Fibroblast of mammary gland (primary cell): ENCODE measurements at places on chromosomes 12 and 14.

DNA sequence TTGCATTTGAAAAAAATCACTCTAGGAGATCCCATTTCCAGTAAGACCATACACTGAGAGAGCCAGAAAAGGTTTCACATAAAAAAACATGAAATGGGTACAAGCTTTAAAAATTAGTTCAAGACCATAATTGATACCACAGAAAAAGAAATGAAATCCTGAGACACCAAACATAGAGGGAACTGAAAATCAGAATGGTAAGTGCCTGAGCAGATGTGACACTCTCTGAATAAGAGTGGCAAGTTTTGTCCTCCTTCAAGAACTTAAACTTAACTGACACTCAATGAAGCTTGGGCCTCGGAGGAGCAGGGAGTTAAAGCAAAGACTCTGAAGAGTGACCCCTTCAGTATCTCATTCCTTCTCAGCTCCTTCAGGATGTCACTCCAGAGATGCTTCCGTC, 23.2 kb upstream of the PTGDR start:
- no peak for DNase-seq

GRCh38 chr14:68921666-68922065, 57.4 kb downstream of the ACTN1 start:
- DNase-seq: no peak

GRCh38 chr14:104894331-104895206, 29.5 kb downstream of the CEP170B start:
- no peak for DNase-seq

DNA sequence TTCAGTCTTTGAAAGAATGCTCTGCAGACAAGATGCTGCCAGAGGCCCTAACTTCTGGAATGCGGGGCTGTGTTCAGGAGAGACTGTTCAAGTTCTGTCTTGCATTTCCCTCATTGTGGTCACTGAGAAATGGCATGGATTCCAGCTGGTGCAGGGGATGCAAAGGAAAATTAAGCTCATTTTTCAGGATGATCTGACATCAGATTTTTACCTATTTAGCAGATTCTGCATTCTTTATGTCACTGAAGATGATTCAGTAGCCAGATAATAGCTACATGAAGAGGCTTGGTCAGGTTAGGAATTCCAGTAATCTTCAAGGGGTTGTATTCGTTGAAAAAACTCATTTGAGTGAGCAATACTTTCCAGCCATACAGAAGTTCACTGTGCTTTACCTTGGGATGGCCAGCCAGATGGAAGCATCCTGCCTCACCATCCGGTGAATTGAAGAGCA, 16.1 kb upstream of the MFAP5 start:
- no peak for DNase-seq

- peak; percentile 73 for DNase-seq
Measured at GRCh38 chr12:45762185-45763110, 32.9 kb downstream of the ARID2 start.

DNA sequence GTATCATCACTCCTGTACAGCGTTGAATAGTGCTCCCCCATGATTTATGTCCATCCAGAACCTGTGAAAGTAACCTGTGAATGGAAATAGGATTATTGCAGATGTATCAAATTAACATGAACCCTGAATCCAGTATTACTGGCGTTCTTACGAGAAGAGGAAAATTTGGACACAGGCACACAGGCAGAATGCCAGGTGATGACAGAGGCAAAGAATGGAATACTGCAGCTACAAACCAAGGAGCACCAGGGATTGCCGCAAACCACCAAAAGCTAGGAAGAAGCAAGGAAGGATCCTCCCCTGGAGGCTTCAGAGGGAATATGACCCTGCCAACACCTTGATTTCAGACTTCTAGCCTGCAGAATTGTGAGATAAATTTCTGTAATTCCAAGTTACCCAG, 113.5 kb upstream of the EGLN3 start:
- DNase-seq: peak; percentile 93

DNA sequence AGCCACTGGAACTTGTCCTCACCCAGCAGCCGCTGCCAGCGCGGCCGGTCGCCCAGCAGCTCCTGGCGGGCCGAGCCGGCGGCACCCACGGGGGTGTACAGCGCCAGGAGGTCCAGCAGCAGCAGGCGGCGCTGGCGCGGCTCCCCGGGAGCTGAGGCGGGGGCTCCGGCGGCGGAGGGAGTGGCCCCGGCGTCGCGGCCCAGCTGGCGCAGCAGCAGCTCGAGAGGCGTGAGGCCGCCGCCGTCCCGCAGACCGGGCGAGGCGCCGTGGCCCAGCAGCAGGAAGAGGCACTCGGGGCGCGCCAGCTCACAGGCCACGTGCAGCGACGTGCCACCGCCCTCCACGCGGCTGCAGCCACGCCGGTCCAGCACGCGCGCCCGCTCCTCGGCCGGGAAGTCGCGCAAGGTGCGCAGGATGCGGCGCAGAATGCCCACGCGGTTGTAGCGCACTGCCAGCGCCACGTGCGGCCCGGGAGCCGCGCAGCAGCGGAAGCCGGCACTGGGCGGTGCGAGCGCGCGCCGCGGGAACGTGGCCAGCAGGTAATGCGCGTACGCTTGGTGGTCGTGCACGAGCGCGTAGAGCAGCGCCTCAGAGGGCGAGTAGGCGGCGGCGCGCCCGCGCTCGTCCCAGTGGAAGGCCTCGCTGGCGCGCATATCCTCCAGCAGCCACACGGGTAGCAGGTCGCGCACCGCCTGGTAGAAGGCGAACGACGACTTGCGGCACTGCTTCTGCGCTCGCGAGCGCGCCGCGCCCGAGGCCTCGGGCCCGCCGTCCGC, 2.3 kb downstream of the ANKRD9 start:
- no peak for DNase-seq

DNA sequence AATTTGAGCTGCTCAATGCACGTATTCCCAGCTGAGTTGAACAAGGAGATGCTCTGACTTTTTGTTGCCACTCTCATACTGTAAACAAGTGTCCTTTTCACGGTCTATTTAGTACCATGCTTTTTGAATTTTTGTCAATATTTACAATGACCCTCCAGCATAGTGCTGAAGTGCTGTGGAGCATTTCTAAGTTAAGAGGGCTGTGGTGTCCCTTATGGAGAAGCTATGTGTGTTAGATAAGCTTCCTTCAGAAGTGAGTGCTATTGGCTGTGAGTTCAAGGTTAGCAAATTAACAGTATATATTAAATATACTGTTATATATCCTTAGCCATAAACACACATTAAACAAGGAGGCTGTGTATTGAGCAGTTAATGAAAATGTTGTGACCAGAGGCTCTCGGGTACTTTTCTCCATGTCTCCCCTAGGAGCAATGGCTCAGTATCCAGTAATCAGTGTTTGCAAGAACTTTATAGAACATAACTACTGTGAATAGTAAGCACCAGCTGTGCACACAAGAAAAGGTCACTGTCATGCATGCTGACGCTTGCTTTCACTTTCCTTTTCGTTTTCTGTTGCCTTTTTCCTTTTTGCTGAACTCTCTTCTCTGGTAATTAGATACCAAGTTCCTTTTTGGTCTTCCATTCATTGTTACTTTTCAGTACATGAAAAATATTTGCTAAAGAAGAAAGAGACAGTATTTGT, 187.2 kb upstream of the NEDD1 start:
- DNase-seq: peak; percentile 33

DNA sequence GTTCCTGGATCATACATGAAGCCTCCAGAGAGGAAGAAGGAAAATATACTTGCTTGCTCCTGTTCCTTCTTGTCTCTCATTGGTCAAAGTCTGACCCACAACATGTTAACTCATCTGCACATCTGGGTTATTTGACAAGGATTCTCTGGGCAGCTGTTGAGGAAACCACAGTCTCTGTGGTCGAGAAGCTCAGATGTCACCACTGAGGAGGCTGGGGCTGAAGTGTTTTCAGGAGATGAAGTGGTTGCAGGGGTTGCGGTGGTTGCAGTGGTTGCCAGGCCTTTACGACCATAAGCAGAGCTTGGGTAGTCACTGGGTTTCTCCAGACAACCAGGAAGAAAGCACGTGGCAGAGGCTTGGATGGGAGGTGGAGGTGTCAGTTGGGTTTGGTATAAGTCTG, 265.0 kb upstream of the LRIG3 start:
- no peak for DNase-seq

- DNase-seq: no peak
Measured at GRCh38 chr12:108239378-108239777, 99.7 kb downstream of the CMKLR1 start.

DNA sequence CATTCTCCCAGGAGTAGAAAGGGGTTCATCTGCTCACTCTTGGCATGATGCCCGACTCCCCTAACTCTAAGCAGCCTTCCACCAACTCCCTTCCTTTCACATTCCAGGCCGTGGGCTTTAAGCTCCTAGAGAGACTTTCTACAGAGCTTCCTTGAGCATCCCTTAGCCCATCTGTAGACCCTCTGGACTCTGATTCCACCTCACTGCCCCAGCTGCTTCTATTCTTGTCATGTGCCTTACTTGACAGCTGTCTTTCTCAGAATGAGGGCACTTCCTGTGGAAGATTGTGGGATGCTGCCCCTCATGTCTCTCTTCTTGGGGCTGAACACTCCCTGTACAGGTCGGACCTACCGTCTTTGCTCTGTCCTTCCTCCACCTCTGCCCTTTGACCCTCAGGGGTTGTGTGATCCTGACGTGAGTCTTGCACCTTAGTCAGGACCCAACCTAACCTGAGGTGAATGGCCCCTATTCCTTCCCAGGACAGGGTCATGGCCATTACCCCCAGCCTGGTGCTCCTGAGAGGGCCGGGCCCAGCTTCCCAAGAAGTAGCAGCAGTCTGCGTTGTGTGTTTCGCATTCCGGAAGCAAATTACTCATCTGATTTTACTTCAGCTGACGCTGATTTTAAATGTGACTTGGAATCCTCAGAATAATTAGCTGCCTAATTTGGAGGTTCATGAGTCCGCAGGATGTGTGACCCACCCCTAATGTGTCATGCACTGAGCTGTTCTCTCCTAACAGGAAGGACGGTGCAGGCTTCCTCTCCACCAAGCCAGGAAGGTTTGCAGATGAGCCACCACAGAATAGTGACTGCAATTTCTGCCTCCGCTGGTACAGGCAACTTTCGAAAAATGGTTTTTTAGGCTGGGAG, 2.7 kb upstream of the GALNT6 start:
- DNase-seq: peak; percentile 93

DNA sequence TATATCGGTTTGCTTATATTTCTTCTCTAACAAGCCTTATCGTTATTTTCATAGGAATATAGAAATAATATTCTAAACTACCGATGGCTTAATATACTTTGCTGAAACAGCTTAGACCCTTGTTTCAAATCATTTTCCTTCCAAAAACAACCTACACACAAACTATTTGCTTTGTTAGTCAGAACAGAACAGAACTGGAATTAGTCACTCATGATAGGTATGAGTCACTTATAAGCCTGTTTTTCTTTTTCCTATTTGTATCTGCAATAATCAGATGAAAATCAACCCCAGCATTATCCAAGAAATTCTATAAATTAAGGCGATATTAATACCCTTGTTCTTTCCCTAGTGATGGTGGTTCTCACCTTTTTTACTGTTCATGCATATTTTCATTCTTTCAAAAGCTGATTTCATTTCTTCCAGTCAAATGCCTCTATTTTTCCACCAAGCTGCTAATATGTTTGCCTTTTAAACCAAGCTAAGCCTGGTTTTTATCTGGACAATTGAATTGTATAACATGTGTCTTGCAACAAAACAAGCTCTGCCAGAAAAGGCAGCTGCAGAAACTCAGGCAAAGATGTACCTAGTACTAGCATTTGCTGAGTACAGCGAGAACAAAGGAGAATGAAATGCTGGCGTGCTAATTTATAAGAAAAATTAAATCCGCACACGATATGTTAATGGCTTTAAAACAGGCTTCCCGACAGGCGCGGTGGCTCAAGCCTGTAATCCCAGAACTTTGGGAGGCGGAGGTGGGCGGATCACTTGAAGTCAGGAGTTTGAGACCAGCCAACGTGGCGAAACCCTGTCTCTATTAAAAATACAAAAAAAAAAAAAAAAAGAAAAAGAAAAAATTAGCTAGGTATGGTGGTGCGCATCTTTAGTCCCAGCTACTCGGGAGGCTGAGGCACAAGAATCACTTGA, 1418.2 kb downstream of the AACS start:
- peak; percentile 81 for DNase-seq

- DNase-seq: no peak
Measured at GRCh38 chr14:21100931-21101330, at the start of gene TMEM253. TMEM253 (plus strand) TSS chr14:21101066; CDS start chr14:21101344, 278 bp downstream.

GRCh38 chr14:95609398-95609990, 74.6 kb downstream of the GLRX5 start:
- DNase-seq: peak; percentile 48

- DNase-seq: no peak
Measured at GRCh38 chr12:5247144-5247543, 184.8 kb upstream of the NTF3 start.

DNA sequence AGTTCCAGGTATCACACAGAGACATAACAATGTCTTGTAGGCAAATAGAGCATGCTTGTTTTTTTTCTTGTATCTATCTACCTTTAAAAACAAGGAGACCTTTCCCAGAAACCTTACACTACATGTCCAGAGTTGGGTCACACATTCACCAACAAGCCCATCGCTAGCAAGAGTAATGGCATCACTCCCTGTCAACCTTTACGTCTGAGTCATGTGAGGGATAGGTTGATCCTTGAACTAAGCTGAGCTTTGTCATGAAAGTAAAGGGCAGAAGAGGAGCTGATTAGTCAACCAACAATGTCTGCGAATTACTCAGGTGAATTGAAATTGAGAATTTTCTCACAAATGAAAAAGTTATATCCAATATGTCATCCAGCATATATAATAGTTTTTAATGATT, 219.4 kb downstream of the CNTN1 start:
- DNase-seq: no peak

DNA sequence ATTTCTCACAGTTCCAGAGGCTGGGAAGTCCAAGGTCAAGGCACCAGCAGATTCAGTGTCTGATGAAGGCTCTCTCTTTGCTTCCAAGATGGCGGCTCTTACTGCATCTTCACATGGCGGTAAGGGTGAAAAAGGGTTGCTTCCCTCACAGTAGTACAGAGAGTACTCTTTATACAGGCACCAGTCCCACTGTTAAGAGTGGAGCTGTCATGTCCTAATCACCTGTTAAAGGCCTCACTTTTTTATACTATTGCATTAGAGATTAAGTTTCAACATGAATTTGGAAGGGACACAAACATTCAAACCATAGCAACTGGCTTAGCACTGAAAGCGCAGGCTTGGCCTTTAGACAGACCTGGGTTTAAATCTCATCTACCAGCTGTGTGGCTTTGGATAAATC, 50.0 kb upstream of the TCL1A start:
- no peak for DNase-seq

DNA sequence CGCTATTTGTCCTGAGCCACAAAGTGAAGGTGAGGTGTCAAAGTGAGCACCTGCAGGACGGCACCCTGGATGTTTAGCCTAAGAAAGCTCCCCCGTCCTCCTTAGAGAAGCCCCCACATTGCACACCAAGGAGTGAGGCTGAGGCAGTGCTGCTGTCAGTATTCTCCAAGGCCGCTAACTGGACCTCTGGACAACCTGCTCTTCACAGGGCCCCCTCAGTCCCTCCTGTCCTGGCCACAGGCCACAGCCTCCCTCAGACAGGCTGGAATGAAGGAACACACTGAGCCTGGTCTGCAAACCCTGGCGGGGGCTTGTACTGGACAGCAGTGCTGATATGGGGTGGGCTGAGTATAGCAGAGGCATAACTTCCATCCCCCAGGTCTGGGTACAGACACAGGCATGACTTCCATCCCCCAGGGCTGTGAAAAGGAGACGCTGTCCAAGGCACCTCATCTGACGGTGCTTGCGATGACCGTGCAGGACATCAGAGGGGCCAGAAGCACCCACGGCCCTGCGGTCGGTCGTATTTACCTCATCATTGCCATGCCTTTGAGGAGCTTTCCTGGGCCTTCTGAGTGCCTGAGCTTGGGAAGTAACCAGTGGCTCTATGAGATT, 82.4 kb upstream of the DIO3 start:
- DNase-seq: no peak

- no peak for DNase-seq
Measured at GRCh38 chr14:29755311-29756018, 172.2 kb downstream of the PRKD1 start.
